ENCODE measurements at places on chromosomes 11 and 22. TPM values are rescaled to one million over a fixed set of nuclear protein-coding genes. Genes with fewer than 3 reads are reported as not detected.

GRCh38 chr11:86035164-86035563 lies 33.7 kb downstream of the PICALM start:
- DNase-seq, result no peak

GRCh38 chr22:31253949-31254348 lies 38.3 kb downstream of the PIK3IP1 start:
- DNase-seq, result no peak

DNA sequence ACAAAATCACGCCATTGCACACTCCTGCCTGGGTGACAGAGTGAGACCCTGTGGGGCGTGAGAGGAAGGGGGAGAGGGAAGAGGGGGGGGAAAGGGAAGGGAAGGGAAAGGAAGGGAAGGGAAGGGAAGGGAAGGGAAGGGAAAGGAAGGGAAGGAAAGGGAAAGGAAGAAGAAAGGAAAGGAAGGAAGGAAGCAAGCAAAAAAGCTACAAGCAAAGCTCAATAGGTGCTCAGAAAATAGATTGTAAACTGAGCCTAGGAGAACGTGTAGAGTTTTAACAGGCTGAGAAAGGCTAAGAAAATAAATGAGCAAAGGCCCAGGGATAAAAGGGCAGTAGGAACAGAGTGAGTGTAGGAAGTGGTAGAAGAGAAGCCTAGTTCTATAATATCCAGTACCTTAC lies 30.8 kb upstream of the GDPD4 start:
- no peak for DNase-seq

DNA sequence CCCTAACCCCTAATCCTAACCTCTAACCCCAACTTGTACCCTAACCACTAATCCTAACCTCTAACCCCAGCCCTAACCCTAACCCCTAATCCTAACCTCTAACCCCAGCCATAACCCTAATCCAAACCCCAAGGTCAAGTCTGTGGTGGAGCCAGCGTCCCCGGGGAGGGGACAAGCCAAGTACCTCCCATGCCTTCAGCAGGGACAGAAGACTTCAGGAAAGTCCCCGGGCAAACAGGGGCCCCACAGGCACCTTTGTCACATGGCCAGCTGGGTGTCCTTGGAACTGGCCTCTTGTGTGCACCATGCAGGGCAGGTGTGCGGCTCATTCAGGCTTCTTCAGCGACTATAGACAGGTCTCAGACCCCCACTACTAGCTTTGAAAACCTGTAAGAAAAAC lies 555.8 kb downstream of the BRD1 start:
- no peak for DNase-seq

MAJIN gene
- not detected for polyA plus RNA-seq

- no peak for DNase-seq
These were observed 28.7 kb upstream of the GRK2 start for GRCh38 chr11:67237574-67237973.

DNA sequence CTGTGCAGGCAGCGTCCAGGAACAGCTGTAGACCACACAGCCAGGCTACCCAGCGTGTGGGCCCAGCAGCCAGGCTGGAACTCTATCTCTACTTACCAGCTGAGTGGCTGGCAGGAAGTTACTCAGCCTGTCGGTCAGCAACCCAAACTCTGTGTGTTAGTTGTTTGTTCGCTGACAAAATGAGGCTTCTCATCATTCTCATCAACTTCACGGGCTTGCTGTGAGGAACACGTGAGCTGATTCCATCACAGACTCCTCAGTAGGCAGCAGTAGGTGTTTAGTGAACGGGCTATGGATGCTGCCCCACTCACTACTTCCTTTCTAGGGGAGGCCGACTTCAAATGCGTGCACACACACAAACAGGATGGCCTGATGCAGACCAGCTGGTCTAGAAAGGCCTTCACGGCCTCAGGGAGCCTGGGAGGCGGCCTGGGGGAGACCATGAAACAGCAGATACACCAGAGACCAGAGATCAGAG lies 830 bp upstream of the SPDYC start:
- no peak for DNase-seq

GRCh38 chr11:329886-330253 lies 9.2 kb upstream of the IFITM3 start:
- no peak for DNase-seq

GRCh38 chr11:78100261-78100660 lies 20.6 kb upstream of the NDUFC2 start:
- no peak for DNase-seq

XKR3 gene
- polyA plus RNA-seq, result not detected

GGTLC3 gene
- not detected for polyA plus RNA-seq

- no peak for DNase-seq
These were observed 23.4 kb downstream of the GTPBP1 start for GRCh38 chr22:38728871-38729796.

DNA sequence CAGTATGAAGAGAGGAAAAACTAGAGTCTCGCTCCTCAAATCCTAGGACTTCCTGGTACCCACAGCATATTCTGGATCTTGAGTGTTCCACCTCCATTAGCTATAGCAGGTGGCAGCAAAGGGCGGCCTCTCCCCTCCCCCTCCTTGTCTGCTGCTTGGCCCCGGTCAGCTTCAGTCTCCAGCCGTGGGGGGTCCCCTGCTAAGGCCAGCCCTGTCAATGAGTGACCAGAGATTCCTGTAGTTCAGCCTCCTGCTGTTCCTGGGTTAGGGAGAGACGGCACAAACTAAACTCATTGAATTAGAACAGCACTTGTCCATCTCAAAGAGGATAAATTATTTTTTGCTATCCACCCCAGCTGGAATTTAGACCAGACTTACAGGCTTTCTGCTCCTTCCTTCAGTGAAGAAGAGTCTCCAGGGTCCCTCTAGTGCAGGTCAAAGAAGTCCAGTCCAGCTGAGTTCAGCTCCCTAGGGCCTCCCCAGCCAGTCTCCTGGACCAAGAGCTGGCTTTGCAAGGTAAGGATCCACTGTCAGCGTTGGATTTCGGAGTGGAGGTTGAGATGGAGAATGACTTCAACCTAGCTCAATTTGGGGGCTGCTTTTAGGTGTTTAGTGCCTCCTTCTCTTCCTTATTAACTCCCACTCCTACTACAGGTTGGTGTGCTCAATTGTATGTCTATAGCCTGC lies 1.1 kb upstream of the PHLDB1 start:
- DNase-seq, result peak; percentile 47

- DNase-seq, result no peak
These were observed 75.7 kb downstream of the SEZ6L start for GRCh38 chr22:26245001-26245400.

- DNase-seq, result no peak
These were observed 107.9 kb downstream of the C11orf58 start for GRCh38 chr11:16846305-16846704.

GRCh38 chr22:49783926-49784629 lies 43.6 kb downstream of the BRD1 start:
- DNase-seq, result no peak

DNA sequence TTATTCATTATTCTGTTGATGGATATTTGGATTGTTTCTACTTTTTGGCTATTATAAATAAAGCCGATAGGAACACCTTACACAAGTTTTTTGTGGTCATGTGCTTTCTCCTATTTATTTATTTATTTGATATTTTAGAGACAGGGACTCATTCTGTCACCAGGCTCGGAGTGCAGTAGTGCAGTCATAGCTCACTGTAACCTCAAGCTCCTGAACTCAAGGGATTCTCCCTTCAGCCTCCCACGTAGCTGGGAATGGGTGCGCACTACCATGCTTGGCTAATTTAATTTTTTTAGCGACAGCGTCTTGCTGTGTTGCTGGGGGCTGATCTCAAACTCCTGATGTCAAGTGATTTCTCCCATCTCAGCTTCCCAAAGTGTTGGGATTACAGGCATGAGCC lies 135.1 kb downstream of the UVRAG start:
- no peak for DNase-seq

GRCh38 chr11:75850787-75851186 lies 35.8 kb downstream of the UVRAG start:
- DNase-seq, result no peak

DNA sequence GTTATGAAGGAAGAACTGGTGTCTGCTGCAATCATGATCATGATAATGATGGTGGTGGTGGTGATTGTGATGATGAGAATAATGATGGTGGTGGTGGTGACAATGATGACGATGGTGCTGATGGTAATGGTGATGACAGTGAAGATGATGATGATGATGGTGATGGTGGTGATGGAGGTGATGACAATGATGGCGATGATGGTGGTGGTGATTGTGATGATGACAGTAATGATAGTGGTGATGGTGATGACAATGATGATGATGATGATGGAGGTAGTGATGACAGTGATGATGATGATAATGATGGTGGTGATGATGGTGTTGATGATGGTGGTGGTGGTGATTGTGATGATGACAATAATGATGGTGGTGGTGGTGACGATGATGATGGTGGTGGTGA lies 52.8 kb upstream of the ANO1 start:
- no peak for DNase-seq

PES1 gene
- polyA plus RNA-seq, result 51.6 TPM

DNA sequence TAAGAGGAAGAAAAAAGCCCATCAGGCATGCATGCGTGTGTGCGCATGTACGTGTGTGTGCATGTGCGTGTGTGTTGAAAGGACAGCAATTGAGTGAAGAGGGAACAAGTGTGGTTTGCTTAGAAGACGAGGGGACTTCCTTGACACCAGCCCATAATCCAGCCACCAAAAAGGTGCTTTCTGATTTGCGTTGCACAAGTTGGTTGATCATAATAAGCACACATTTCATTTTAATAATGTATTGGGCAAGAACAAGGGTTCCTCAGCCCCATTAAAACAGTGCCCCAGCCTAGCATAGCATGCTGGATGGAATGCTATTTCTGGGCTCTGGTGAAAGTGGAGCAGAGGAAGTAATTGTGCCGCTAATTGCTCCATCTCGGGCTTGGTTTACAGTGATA lies 493.2 kb downstream of the MIAT start:
- DNase-seq, result no peak

BRSK2 gene
- polyA plus RNA-seq, result 1.1 TPM

All from hindlimb muscle (tissue), 1 donor.